Sigmoid colon (tissue), 7 donors: ENCODE measurements at places on chromosomes 5 and 9. TPM values are rescaled to one million over a fixed set of nuclear protein-coding genes. Genes with fewer than 3 reads are reported as not detected.

DNA sequence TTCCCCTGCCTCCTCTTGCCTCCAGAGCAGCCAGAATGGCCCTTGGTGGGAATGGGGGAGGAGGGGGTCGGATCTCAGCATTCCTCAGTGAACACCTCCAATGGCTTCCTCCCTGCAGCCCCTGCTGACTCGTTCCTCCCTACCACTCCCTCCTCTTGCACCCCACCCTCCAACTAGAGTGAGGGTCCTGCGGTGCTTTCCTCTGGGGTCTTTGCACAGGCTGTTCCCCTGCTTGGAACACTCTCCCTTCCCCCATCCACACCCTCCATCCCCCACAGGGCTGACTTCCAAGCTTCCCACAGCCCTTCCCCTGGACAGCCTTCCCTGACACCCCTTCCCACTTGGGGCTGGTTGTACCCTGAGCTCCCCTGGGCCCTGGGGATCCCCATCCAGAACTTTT, 70.4 kb upstream of the NEK6 start:
- H3K4me3 ChIP-seq, result no peak overlapping the region
- DNase-seq, result no peak
- no peaks in the 10 kb centered on the region for H3K4me1 ChIP-seq
- no peak overlapping the region for H3K27ac ChIP-seq
- H3K36me3 ChIP-seq, result no peaks in the 10 kb centered on the region
- H3K27me3 ChIP-seq, result peaks cover 15% of the 10 kb centered on the region

DNA sequence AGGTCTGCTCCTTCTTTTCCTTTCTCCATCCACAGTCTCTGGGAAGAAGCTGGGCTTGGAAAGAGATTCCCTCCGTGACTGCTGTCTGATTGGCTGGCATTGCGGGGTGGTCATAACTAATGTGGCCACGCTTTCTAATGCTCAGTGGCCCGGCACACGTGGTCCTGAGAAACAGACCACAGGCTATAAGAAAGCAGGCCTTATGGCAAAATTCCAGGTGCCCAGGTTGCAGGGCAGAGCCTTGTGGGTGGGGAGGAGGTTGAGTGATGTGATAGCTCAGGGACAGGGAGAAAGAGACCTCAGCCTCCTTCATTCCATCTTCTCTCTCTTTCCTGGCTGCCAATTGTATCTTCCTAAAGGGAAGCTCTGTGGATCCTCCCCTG, 5.4 kb upstream of the SH3PXD2B start:
- DNase-seq, result no peak
- no peak overlapping the region for H3K27ac ChIP-seq
- H3K36me3 ChIP-seq, result no peaks in the 10 kb centered on the region
- no peaks in the 10 kb centered on the region for H3K27me3 ChIP-seq
- peaks cover 19% of the 10 kb centered on the region for H3K4me1 ChIP-seq

GRCh38 chr9:134751622-134752021, 110.0 kb downstream of the COL5A1 start:
- H3K36me3 ChIP-seq, result peaks cover 48% of the 10 kb centered on the region
- no peak for DNase-seq
- H3K27ac ChIP-seq, result no peak overlapping the region

DNA sequence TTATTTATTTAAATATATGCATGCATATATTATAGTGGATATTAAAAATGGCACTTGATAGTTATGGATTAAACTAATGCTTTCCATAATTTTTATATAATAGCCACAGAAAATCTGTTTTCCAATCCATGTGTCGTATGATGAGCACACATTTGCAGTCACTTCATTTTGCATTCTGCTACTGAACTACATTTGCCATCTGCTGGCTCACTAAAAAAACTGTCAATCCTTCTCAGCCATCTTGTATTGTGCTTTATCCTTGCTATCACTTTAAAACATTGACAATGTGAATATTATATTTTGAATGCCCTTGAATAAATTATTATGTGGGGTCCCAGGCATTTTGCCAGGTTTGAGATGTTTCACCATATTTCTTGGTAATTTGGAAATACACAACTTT, 586.6 kb downstream of the DNAH5 start:
- H3K4me3 ChIP-seq, result no peak overlapping the region
- no peaks in the 10 kb centered on the region for H3K36me3 ChIP-seq
- no peak overlapping the region for H3K27ac ChIP-seq
- H3K4me1 ChIP-seq, result no peaks in the 10 kb centered on the region

GRCh38 chr9:19918630-19919029, 129.8 kb upstream of the SLC24A2 start:
- H3K4me3 ChIP-seq, result no peak overlapping the region
- DNase-seq, result no peak
- H3K27ac ChIP-seq, result no peak overlapping the region
- peaks cover 6% of the 10 kb centered on the region for H3K4me1 ChIP-seq
- H3K27me3 ChIP-seq, result no peaks in the 10 kb centered on the region

DNA sequence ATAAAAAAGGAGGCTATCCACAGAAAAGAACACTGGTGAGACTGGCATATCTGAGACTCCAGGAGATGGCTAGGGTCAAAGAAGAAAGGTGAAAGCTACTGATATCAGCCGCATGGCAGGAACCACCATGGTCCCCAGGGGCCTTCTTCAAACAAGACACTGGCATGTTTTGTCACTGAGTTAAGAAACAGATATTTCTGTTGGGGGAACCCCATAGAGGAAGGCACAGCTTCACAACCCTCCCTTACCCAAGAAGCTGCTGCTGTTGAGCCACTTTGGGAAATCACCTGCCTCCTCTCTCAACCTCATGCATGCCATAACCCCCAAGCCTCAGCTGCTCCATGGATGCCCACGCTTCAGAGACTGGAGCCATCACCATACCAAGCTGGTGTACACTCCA, 13.3 kb upstream of the BTNL3 start:
- DNase-seq, result no peak
- no peaks in the 10 kb centered on the region for H3K36me3 ChIP-seq
- H3K27me3 ChIP-seq, result no peaks in the 10 kb centered on the region
- no peak overlapping the region for H3K4me3 ChIP-seq
- H3K4me1 ChIP-seq, result no peaks in the 10 kb centered on the region

- DNase-seq, result no peak
- H3K27ac ChIP-seq, result no peak overlapping the region
- H3K4me3 ChIP-seq, result no peak overlapping the region
- no peaks in the 10 kb centered on the region for H3K27me3 ChIP-seq
These were observed 21.2 kb downstream of the LVRN start for GRCh38 chr5:115983519-115983918.

GRCh38 chr9:5513966-5514616, 3.8 kb downstream of the PDCD1LG2 start:
- H3K27ac ChIP-seq, result no peak overlapping the region
- no peaks in the 10 kb centered on the region for H3K27me3 ChIP-seq
- peaks cover 5% of the 10 kb centered on the region for H3K4me1 ChIP-seq
- no peaks in the 10 kb centered on the region for H3K36me3 ChIP-seq
- no peak for DNase-seq

Gene ORM1
- total RNA-seq, result not detected

Gene FBP1
- 8.2 TPM for total RNA-seq
